ENCODE measurements at places on chromosomes 3 and 15. TPM values are rescaled to one million over a fixed set of nuclear protein-coding genes. Genes with fewer than 3 reads are reported as not detected.

Gene SCAANT1
- total RNA-seq = not detected

Gene GABRR3
- not detected for total RNA-seq

Gene TRH
- total RNA-seq = not detected

Gene PIK3CA
- total RNA-seq = 27.4 TPM

Gene CDHR4
- 0.44 TPM for total RNA-seq

Gene CCDC71
- total RNA-seq = 33.9 TPM

Gene TYRO3
- total RNA-seq = not detected

Gene FBXO40
- total RNA-seq = not detected

Gene TMCO5A
- not detected for total RNA-seq

Gene LRRC49
- not detected for total RNA-seq

Gene SENP2
- total RNA-seq = 48.4 TPM

Gene DPPA2
- not detected for total RNA-seq

Gene UPK1B
- total RNA-seq = not detected

Gene PAQR5
- total RNA-seq = not detected

Gene PAQR9
- total RNA-seq = not detected

Gene GADL1
- total RNA-seq = not detected

Gene CEP152
- 17.0 TPM for total RNA-seq

Gene ADPRH
- 3.0 TPM for total RNA-seq

Gene COPB2
- 23.5 TPM for total RNA-seq

Gene PAK6
- 1.9 TPM for total RNA-seq

Gene PPP1R14D
- not detected for total RNA-seq

Gene NR1I2
- 0.42 TPM for total RNA-seq

Gene RARRES1
- not detected for total RNA-seq

Gene OR5K2
- not detected for total RNA-seq

All from naive thymus-derived CD4-positive, alpha-beta T cell (primary cell).